ENCODE measurements at places on chromosomes 11 and 22.

DNA sequence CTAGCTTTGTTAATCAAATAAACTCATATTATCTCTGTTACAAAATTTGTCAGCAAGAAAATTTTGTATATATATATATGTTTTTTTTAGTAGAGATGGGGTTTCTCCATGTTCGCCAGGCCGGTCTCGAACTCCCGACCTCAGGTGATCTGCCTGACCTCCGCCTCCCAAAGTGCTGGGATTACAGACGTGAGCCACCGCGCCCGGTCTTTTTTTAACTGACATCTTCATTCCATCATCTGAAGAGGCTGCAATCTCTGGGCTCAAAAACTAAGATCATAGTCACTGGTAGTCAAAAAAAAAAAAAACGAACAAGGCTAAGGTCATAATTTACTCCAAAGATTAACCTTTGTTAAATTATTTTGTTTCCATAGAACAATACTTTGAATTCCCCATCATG is 5.3 kb upstream of the KLHDC7B start:
- no peak for DNase-seq

- DNase-seq, result no peak
Observed at GRCh38 chr22:44971651-44972362, 38.0 kb downstream of the PHF21B start.

GRCh38 chr11:91326280-91326679 is 898.3 kb upstream of the FAT3 start:
- no peak for DNase-seq

GRCh38 chr11:79314906-79315689 is 125.7 kb downstream of the TENM4 start:
- DNase-seq, result no peak

DNA sequence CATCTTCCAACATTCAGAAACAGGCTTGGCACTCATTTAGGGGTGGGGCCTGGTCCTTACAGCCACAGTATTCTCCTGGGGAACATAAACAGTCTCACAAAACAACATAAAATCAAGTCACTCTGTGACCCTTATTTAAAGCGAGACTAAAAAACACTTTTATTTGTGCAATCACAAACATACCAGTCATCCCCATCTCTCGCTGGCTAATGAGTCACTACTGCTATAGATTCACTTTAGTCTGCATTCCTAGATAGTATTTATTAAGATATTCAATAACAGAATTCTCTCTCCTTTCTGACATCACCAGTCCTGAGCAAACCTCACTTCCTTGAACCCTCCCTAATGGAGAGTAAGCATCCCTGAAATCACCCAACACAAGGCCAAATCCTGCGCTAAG is 68.0 kb downstream of the ZBTB44 start:
- no peak for DNase-seq

DNA sequence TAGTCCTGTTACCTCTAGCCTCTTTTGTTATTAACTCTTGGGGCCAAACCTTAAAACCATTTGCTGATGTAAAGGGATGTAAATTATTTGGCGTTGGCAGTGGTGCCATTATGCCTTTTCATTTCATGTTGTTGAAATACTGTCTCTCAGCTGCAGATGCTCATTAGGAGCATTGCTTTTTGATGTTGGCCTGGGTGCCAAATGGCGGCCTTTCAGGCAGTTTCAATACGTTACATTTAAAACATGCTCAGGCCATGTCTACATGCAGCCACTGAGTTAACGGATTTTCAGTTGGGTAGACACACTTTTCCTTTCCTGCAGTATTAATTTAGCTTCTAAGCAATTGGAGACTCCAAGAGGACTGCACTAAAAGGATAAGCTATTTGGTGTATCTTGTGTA is 5.3 kb downstream of the NCAM1 start:
- DNase-seq, result no peak

DNA sequence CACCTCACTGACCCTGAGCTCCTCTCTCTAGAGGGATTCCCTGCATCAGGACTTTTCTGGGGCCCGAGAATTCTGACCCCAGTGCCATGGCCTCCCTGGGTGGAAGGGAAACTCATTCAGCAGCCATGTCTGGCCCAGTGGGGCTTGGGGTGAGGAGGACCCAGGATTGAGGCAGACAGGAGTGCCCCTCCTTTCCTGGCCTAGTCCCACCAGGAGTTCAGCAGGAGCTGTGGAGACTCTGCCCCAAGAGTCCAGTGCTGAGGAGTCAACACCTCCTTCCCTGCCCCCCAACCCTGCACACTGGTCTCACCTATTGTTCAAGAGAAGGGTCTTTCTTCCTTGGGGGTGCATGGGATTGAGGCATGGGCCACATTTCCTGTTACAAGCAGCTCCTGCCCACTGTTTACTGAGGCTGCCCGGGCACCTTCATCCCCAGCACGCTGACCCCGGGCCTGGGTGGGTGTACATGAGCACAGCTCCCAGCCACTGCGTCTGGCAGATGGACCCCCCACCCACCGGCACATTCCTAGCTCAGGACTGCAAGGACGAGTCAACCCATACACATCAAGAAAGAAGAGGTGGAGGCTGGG is 33.9 kb downstream of the ALX4 start:
- DNase-seq, result no peak

DNA sequence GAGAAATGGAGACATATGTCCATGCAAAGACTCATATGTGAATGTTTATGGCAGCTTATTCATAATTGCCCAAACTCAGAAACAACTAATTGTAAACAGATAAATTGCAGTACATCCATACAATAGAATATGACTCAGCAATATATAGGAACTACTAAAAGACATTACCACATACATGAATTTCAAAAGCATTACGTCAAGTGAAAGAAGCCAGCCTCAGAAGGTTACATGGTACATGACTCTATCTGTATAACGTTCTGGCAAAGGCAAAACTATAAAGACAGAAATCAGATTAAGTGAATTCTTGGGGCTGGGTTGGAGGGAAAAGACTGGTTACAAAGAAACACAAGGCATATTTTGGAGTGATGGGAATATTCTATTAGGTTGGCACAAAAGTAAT is 7.2 kb downstream of the KCTD21 start:
- DNase-seq, result no peak

- DNase-seq, result no peak
Observed at GRCh38 chr22:39434243-39434653, 22.6 kb upstream of the MGAT3 start.

- no peak for DNase-seq
Observed at GRCh38 chr22:31173386-31174145, 13.6 kb downstream of the RNF185 start.

GRCh38 chr11:28243581-28243980 is 135.4 kb downstream of the METTL15 start:
- no peak for DNase-seq
